ENCODE measurements at places on chromosomes 4 and X. TPM values are rescaled to one million over a fixed set of nuclear protein-coding genes. Genes with fewer than 3 reads are reported as not detected.

- no peak for DNase-seq
These were observed 115.8 kb upstream of the INPP4B start for GRCh38 chr4:142961866-142962265.

DNA sequence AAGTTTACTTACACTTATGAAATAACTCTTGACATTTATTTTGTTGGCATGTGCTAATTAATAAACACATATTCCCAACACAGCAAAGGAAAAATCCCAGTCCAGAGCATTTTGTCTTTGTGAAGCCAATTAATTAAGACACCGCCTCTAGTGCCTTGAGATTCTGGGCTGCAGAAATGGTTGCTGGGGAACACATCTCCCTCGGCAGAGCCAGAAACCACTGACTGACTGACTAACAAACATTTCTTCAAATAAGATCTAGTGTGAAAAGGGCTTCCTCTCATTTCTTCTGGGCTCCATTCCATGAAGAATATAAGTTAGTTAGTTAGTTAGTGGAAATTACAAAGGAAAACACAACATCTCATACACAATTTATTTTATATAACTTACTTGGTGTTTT is 28.4 kb upstream of the NAP1L5 start:
- DNase-seq = no peak

DNA sequence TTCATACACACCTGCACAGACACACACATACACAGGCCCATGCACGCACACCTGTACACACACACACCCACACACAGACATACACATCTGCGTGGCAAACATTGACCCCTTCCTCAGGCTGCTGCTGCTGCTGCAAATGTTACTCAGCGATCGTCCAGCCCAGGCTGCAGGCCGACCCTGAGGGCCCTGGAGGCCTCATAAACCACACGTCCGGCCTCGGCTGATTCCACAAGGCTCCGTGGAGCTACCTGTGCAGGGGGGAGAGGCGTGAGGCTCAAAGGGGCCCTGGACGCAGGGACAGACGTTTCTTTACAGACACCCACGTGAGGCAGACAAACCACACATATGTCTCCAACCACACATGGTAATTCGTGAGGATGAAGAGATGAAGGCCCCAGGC is 53.9 kb upstream of the PPP2R3B start:
- no peak for DNase-seq

DNA sequence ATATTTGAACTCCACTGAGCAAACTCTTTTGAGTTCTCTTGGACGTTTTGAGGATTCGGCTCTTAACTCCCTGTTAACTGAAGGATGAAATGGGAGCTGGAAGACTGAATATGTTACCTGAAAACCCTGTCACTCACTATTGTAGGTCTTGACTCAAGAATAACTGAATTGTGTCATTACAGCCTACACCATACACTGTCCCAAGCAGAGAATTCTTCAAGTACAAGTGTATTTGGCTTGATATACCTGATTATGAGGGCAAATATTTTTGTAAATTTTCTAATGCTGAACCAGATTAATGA is 276.1 kb downstream of the CFAP299 start:
- no peak for DNase-seq

DNA sequence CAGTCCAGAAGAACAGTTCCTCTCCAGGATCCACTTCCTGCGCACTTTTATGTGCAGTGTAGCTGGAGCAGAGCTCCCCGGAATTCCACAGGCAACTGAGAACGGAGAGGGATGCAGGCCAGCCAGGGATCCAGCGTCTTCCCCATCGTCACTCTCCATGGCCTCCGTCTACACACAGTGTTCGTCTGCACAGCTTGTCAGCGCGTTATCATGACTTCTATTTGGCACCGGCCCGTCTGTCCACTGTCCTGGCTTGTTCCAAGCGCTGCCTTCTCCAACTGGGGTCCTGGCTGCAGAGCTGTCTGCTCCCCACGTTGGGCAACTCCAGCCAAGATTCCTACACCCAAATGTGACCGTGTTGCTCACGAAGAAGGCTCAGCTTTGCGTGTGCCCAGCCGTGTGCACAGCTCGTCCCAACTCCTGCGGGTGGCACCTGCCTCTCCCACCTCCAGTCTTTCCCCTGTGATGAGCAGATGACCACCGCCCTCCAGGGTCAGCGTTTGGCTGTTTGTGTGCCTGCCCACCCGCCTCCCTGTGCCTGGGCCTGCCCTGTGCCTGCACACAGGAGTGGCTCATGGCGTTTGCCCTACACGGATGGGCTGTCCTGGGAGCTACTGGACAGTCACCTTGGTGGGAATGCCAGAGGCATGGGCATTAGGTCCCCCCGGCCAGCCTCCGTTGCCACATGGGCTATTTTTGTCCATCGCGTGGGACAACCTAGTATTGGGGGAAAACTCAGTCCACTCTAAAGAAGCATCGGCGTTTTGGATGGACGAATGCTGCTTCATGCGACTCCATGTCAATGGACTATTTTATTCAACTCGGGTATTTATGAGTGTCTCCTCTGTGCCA is 2.2 kb upstream of the CTBP1 start:
- DNase-seq = peak; percentile 79

DNA sequence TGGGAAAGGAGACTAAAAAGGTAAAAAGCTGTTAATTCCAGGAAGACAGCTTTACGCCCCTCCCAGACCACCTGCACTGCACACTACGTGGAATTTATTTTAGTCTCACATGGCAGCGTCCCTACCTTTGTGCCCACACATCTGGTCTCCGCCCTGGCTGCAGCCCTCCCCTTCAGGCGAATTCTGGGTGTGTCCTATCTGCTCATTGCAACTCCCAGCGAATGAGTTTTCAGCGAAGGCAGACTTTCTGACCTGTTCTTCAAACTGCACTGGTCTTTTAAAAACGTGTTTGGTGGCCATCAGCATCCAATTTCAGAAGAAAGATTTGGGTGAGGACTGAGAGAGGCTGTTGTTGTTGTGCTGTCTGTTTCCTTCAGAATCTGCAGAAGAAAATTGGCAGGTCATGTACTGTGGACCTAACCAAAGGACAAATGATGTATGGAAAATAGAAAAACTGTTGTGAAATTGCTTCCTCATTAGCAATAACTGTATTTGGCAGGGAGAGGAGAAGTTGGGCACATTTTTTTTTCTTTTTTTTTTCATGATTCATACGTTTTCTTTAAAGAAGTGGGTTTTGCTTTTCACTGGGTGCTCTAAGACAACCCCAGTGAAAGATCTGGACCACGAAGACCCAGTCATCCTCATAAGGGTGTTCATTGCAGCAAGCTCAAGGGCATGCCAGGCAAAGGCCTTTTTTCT is 4.2 kb downstream of the TLR8 start:
- DNase-seq = no peak

GRCh38 chr4:111923786-111924185 is 221.5 kb upstream of the FAM241A start:
- DNase-seq = no peak

GRCh38 chr4:15188605-15189539 is 186.6 kb downstream of the CPEB2 start:
- no peak for DNase-seq

DNA sequence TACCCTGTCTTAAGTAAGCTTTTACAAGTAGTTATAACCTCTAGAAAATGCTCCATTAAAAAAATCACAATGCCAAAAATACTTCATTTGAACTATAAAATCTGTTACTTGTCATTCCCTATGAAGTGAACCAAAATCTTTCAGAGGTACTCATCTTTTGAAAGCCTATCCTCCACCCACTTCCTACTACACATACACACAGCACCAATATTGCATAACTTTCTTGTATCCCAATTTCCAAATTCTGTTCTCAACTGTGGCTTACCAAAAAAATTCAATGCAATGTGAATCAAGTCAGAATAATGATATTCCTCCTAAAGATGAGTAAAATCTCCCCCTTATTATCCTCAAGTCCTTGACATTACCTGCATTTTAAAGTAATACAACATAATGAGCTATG is 15.9 kb downstream of the DHX15 start:
- DNase-seq = no peak

DNA sequence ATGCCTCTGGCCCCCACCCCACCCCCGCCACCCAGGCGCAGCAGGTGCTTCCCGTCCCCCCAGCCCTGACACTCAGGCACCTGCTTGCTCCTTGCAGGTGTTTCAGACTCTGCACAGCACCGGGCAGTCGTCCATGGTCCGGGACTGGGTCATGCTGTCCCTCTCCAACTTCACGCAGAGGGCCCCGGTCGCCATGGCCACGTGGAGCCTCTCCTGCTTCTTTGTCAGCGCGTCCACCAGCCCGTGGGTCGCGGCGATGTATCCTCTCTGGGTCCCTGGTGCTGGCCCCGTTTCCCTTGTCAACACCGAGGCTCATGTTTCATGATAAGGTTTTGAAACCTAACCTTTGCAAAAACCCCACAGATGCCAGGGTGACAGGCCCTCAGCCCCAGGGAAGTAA is 10.2 kb upstream of the MSANTD1 start:
- DNase-seq = no peak

GRCh38 chrX:140505421-140506337 is 810 bp upstream of the SOX3 start:
- DNase-seq = no peak

DNA sequence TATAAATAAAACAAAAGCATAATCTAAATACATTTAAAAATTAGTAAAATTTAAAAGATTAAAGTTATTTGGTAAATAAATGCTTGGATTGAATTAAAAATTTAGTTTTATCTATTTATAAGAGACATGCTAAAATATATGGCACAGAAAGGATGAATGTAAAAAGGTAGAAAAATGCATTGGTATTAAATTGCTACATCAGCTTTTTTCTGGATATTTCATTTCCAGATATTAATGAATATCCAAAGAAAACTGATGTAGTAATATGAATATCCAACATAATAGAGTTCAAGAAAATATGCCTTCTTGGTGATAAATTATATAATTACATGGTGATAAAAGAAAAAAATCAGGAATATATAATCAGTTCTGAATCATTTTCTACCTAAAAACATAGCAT is 1743.9 kb downstream of the RPA4 start:
- no peak for DNase-seq

DNA sequence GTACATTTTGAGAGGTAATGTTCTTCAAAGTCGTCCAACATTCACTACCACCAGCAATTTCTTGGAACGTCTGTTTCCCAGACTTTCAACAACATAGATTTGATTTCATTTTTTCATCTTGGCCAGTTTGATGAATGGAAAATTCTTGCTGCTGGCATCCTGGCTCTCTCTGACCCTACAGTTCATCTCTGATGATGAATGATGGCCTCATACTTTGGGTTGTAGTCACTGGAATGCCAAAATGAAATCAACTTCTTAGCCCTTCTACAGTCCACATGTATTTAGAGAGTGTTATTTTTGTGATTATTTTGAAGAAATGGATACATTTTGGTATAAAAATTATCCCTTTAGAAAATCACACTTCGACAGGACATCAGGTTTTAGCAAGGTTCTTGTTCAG is 8.8 kb downstream of the CHST7 start:
- no peak for DNase-seq

The CLCN4 gene
- 3.7 TPM for total RNA-seq

The PNMA5 gene
- total RNA-seq = not detected

The POU3F4 gene
- total RNA-seq = not detected

The PNMA6F gene
- total RNA-seq = not detected

The BRS3 gene
- not detected for total RNA-seq
